Fibroblast of skin of scalp (primary cell): ENCODE measurements at places on chromosomes 2 and 18.

DNA sequence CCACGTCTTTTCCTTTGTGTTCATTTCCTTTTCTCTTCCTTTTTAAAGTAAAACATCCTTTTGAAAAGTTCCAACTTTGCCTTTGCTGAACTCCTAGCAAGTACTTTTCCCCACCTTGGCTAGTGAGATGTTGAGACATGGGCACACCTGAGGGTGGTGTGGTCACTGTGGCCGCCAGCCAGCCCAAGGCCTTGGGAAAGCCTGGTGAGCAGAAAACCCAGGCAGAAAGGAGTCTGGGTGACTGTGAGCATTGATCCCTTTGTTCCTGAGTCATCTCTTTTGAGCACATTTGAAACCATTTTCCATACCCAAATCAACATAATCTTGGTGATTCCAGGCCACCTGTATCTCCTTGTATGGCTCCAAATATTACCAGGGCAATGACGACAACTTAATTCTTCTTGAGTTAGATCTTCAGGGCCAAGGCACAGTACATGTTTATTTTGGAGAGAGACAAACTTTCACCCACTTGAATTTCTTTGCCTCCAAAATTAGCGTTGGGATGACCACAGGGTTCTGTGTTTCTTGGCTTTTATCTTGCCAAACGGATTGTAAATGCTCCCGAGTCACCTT is 14.5 kb downstream of the EPAS1 start:
- no peak for DNase-seq

DNA sequence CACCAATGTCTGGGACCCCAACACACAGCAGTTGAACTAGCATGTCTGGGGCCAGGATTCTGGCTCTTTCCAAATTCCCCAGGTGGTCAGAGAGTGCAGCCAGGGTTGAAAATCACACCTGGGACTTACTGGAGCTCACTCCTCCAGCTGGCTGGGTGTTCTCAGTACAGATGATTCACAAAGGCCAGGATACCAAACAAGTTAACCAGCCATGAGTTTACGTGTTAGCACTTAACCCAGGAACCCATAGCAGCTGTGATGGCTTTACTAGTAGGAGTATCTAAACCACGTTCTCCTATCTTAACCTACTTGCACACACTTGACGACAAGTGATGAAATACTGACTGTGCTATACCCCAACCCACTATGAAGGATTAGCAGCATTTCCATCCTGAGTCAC is 222.8 kb downstream of the FBXO15 start:
- DNase-seq = no peak

GRCh38 chr2:239316562-239317465 is 84.0 kb downstream of the HDAC4 start:
- DNase-seq = peak; percentile 12

DNA sequence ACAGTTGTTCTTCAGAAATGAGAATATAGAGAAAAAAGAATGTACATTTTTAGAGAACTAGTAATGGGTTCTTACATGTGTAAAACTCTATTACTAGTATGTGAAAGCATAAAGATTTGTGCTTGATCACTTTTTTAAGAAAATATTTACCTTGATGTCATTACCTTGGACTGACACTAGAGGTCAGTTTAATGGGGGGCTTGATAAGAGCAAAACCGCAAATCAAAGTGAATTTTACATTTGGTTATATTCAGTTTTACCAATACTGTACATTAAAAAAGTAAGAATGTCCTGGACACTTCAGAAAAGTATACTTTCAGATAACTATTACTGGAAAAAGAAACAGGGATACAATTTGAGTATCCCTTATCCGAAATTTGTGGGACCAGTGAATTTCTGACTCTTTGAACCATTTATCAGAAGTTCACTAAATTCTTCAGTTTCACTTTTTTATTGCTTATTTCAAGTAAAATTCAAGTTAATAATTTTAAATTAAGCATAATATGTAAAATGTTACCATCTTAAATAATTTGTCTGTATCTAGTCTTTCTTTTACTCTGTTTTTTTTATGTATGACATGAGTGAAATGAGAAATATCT is 1149.5 kb downstream of the DSC3 start:
- peak; percentile 1 for DNase-seq

DNA sequence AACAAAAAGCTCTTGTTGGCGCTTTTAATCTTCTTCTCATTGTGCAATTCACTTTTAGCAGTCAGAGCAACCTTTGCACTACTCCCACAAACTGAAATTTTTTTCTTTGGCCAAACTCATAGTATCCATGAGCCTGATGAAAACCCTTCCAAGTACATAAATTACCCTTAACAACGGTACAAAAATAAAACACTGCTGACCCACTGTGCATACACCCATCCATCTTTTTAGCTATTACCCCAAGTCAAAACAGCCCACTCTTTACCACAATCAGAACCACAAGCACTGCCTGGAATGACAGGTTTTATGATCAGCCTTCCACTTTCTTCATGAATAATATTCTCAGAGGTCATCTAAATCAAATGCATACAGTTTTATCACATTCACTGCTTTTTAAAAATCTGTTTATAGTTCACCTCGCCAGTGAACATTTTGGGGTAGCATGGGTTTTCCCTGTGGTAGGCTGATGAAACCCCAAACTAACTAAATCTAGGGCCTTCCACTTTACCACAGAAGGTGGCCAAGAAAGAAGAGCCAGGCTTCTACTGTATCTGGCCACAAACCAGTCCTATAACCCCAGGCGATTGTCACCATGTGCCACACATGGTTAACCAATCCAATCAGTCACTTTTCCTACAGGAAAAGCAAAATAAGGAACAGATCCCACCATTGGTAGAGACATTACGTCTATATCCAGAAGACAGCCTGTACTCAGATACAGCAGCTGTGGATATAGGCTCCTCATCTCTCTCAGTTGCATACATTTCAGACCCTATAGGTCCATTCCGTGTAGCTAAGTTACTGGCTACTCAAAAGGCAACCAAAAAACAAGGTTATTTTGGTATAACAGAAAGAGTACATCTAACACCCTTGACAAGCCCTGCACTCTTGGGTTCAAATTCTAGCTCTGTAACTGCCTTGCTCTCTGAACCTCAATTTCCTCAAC is 171.3 kb downstream of the THADA start:
- DNase-seq = no peak

- no peak for DNase-seq
These were observed 208.1 kb downstream of the CDH19 start for GRCh38 chr18:66395671-66396218.

GRCh38 chr2:80670763-80671162 is 366.2 kb upstream of the LRRTM1 start:
- DNase-seq = no peak

DNA sequence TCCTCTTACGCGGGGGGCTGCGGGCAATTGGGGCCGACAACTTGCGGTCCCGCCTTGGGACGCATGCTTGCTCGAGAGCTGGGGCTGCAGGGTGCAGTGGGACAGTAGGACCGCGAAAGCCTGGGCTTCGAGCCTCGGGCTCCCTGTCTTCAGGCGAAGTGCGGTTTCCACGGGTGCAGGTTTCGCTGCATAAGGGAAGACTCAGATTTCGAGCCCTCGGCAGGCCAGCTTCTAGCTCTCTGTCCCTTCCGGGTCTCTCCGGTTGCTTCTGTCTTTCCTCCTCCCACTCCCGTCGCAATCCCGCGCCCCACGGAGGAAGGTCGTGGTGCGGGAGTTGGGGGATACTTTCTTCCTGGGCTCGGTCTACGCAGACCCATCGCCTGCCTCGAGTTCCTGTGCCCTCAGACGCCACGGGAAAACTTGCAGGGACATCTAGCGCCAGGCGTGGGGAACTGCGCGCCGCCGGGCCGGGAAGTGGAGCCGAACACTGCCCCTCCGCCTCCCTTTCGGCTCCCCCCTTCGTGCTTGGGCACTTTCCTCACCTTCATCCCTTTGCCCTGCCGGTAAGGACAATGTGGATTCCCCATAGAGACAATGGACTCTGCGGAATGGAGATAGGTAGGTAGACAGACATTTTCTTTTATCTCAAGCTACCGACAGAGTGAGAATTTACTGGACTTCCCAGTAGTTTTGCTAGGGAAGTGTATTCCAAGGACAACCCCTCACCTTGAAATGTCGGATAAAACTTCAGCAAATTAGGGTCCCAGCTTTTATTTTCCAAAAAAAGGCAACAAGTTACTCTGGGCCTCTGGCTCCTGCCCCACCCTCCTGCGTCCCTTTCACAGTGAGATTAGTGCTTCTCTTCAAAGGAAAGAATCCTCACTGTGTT is 4.2 kb upstream of the HOXD13 start:
- peak; percentile 57 for DNase-seq

DNA sequence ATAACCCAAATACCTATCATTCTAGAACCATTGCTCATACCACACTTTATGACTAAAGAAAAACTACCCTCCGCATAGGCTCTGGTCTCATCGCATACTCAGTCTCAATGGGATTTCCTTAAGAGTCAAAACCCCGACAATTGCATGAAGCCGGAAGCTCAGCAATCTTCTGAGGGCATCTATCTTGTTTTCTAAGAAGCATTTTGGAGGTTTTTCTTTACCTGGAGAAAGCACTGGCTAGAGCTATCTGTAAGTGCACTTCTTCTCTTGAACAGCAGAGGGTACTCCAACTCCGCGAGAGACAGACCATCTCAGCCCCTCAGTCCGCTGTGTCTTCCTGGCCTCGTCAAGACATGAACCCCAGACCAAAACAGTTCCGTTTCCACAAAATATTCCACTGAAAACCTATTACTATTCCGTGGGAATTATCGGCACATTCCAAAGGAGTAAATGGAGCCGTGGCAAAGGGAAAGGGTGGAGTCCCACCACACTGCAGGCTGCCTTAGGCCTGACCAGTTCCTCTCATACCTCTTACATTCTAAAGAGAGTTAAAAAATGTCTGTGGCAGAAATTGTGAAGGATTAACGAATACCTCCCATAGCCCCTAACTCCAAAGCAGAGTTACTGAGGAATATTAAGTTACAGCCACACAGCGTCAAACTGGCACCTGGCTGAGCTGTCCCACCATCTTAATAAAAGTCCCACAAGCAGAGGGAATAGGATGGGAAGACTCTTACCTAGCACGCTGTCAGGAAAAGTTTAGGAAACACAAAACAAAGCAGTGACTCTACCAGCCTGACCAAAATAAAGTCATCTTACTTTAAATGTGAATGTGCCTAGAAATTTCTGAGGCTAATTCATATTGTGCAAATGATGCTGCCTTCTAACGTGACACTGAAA is 325.6 kb upstream of the VRK2 start:
- peak; percentile 83 for DNase-seq
